Activated CD4-positive, CD25-positive, alpha-beta regulatory T cell (primary cell): ENCODE measurements at places on chromosomes 2 and 18.

GRCh38 chr2:208150956-208151355 is 5.0 kb upstream of the CRYGB start:
- DNase-seq = no peak

DNA sequence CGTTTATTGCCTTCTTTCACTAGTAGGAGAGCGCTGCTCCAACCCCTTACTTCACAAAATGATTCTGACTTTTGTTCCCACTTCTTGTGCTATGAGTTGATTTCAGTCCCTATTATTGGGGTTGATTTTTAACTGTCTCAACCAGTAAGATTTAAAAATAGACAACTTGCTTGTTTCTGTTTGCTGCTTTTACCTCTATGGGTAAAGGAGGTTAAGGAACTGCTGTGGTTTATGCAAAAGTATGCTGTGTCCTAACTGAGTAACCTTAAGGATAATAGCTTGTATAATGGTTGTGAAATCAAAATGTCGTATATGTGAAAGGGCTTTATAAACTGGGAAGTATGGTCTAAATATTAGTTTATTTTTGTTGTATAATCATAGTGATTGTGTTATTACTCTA is 22.6 kb downstream of the ALMS1 start:
- DNase-seq = no peak

GRCh38 chr2:675982-676646 is 1.1 kb downstream of the TMEM18 start:
- no peak for DNase-seq

DNA sequence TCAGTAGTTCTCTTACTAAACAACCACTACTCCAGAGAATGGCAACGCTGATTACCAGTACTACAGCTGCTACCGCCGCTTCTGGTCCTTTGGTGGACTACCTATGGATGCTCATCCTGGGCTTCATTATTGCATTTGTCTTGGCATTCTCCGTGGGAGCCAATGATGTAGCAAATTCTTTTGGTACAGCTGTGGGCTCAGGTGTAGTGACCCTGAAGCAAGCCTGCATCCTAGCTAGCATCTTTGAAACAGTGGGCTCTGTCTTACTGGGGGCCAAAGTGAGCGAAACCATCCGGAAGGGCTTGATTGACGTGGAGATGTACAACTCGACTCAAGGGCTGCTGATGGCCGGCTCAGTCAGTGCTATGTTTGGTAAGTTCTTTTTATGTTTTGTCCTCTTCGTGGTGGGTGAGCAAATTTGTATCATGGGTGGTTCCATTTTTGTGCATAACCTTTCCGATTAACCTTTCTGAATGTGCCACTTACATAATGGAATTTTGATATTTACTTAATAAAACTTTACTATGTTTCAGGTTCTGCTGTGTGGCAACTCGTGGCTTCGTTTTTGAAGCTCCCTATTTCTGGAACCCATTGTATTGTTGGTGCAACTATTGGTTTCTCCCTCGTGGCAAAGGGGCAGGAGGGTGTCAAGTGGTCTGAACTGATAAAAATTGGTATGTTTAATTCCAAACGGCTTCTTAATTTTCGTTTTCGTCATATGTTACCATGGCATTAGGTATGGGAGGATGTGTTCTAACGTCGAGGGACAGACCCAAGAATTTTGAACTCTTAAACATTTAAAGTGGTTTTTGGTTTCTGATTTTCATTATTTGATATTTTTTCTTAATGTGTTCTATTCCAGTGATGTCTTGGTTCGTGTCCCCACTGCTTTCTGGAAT is 1.3 kb downstream of the SLC20A1 start:
- DNase-seq = no peak
